ENCODE measurements at places on chromosomes 2 and 18. TPM values are rescaled to one million over a fixed set of nuclear protein-coding genes. Genes with fewer than 3 reads are reported as not detected.

The GAREM2 gene
- total RNA-seq, result 2.0 TPM

The C2orf92 gene
- total RNA-seq, result 15.1 TPM

GRCh38 chr2:17798338-17798737 lies 17.9 kb upstream of the MSGN1 start:
- no peaks in the 10 kb centered on the region for H3K36me3 ChIP-seq
- no peak for DNase-seq
- no peaks in the 10 kb centered on the region for H3K4me1 ChIP-seq
- H3K27me3 ChIP-seq, result no peaks in the 10 kb centered on the region
- no peak overlapping the region for H3K4me3 ChIP-seq

GRCh38 chr2:152396763-152397162 lies 61.8 kb downstream of the FMNL2 start:
- peaks cover 7% of the 10 kb centered on the region for H3K4me1 ChIP-seq
- H3K27me3 ChIP-seq, result no peaks in the 10 kb centered on the region
- no peak for DNase-seq
- no peak overlapping the region for H3K4me3 ChIP-seq
- no peak overlapping the region for H3K27ac ChIP-seq

- no peak overlapping the region for H3K27ac ChIP-seq
- no peaks in the 10 kb centered on the region for H3K36me3 ChIP-seq
- H3K4me1 ChIP-seq, result no peaks in the 10 kb centered on the region
Observed at GRCh38 chr18:3184275-3184963, 35.3 kb downstream of the MYOM1 start.

- no peaks in the 10 kb centered on the region for H3K4me1 ChIP-seq
- H3K27me3 ChIP-seq, result no peaks in the 10 kb centered on the region
- no peak overlapping the region for H3K27ac ChIP-seq
Observed at GRCh38 chr2:797993-798392, 120.8 kb upstream of the TMEM18 start.

- no peak overlapping the region for H3K4me3 ChIP-seq
- H3K36me3 ChIP-seq, result no peaks in the 10 kb centered on the region
- H3K4me1 ChIP-seq, result no peaks in the 10 kb centered on the region
- no peak overlapping the region for H3K27ac ChIP-seq
Observed at GRCh38 chr2:217279556-217279955, 419.7 kb upstream of the TNP1 start.

DNA sequence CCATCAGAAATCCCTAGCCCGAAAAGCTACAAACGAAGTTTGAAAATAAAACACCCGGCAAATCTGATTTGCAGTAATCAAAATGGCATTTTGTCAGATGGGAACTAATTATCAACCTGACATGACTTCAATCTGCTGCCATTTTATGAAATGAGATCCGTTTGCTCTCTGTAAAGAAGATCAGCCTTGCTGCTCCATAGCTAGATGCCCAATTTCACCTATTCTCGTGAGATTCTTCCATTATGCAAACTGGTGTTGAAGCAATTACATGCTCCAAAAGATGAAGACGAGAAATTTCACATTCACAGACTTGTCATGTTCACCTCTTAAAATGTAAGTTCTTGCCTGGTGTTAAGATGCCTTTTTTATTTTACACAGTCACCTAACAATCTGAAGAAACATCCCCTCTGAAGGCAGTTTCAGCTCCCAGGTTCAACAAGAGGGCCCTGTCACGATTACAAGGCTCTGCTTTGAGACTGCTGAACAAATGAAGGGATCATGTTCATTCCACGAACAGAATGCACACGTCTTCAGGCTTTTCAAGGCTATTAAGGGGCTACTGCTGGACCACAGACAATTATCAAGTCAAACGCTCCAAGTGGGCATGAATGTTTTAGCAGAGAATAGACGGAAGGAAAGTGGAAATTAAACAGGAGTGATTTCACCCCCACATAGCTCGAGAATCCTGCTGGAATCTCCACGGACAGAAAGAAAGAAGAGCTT lies 172.6 kb upstream of the PID1 start:
- H3K4me3 ChIP-seq, result no peak overlapping the region
- no peaks in the 10 kb centered on the region for H3K27me3 ChIP-seq
- peaks cover 8% of the 10 kb centered on the region for H3K4me1 ChIP-seq
- no peak overlapping the region for H3K27ac ChIP-seq
- H3K36me3 ChIP-seq, result no peaks in the 10 kb centered on the region

DNA sequence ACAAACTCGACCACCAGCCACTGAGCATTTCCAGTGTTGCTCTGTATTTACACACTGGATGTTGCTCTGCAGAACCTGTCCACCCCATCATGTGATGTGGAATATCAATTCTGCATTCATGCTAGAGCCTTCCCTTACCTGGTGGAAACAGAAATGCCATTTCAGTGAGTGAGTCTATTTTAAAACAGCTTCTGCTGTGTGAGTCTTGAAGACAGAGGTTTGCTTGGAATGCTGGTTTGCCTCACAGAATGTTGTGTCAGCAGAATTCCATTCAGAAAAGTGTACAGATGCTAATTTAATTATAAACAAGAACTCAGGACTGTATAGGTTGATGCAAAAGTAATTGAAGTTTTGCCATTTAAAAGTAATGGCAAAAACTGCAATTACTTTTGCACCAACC lies 118.3 kb downstream of the MAP3K20 start:
- no peak overlapping the region for H3K27ac ChIP-seq
- no peak overlapping the region for H3K4me3 ChIP-seq
- H3K36me3 ChIP-seq, result peaks cover 19% of the 10 kb centered on the region
- DNase-seq, result no peak
- H3K27me3 ChIP-seq, result no peaks in the 10 kb centered on the region
